ENCODE measurements at places on chromosomes 13 and 19. TPM values are rescaled to one million over a fixed set of nuclear protein-coding genes. Genes with fewer than 3 reads are reported as not detected.

DNA sequence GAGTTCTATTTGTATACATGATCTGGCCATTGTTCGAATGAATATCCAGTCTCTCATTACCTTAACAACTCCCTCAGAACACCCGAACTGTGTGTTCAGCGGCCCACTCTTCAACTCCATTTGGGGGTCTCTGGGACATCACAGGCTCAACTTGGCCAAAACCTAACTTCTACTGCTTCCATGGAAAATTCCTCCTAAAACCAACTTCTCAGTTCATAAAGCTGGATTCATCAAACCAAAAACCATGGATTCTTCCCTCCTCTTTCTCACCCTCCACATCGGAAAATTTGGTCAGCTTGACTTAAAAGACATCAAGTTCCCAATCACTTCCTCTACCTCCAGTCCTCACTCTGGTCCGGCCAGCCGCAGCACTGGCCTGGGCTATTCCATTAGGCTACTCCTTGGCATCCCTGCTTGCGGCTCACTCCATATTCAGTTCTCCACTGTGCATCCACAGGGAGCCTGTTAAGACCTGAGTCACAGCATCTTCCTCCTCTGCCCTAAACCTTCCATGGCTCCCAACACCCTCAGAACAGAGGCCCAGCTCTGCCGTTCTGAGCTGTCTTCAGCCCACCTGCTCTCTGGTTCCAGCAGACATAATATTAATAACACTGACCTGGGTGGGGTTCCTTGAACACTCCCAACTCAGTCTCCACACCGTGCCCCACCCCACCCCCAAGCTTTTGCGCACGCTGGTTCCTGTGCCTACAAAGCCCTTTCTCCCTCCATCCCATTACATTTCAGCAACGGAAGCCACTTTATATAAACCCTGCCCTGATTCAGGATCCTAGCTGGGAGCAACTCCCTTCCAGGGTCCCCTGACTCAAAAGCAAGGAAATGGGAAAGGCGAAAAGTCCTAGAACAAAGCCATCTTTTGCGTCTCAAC is 1.1 kb downstream of the ZNF792 start:
- peak overlapping the region; percentile 85 for H3K4me3 ChIP-seq
- H3K27ac ChIP-seq: peak overlapping the region; percentile 86
- DNase-seq: no peak

GRCh38 chr13:113093580-113094409 is 11.8 kb upstream of the F7 start:
- no peak overlapping the region for H3K27ac ChIP-seq
- no peaks in the 10 kb centered on the region for H3K27me3 ChIP-seq
- no peaks in the 10 kb centered on the region for H3K36me3 ChIP-seq
- H3K4me3 ChIP-seq: no peak overlapping the region

PLVAP gene
- not detected for total RNA-seq

- no peaks in the 10 kb centered on the region for H3K27me3 ChIP-seq
- no peak overlapping the region for H3K27ac ChIP-seq
- no peak for DNase-seq
- H3K4me3 ChIP-seq: no peak overlapping the region
Measured at GRCh38 chr19:18645035-18645511, 8.2 kb downstream of the KLHL26 start.

- H3K27me3 ChIP-seq: no peaks in the 10 kb centered on the region
- no peaks in the 10 kb centered on the region for H3K4me1 ChIP-seq
- H3K36me3 ChIP-seq: peaks cover 8% of the 10 kb centered on the region
Measured at GRCh38 chr13:98927951-98928927, 49.6 kb downstream of the DOCK9 start.

GRIN3B gene
- not detected for total RNA-seq

DNA sequence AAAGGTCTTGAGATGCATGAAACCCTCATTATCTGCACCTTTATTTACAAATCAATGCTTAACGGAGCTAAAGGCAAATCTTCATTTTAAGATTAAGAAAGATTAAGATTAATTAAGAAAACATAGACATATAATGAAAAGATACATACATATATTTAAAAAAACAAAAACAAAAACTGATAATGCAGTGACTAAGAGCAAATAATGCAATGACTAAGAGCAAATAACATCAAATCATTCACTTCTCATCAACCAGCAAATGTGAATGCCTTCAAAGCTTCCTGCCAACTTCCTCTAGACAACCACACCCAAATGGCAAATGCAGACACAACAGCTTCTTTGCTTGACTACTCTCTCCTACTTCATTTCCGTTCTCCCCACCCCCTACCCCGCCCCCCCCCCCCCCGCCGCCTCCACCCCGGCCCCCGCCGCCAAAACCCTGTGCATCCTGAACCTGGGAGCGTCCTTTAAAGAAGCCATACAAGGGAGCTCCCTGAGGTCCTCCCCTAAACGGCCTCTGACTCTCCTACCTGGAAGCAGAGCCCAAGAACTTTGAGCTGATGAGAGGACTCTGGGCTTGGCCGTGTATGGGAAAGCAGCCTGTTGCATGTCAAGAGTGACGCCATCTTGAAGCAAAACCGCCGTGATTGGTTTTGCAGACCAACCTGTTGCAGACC is 24.5 kb downstream of the TEX101 start:
- peaks cover 21% of the 10 kb centered on the region for H3K4me1 ChIP-seq
- H3K4me3 ChIP-seq: peak overlapping the region; percentile 36
- H3K27me3 ChIP-seq: no peaks in the 10 kb centered on the region
- H3K27ac ChIP-seq: peak overlapping the region; percentile 78

GRCh38 chr19:45311621-45312020 is 11.1 kb downstream of the CKM start:
- peaks cover 22% of the 10 kb centered on the region for H3K27me3 ChIP-seq
- no peaks in the 10 kb centered on the region for H3K4me1 ChIP-seq
- no peak overlapping the region for H3K27ac ChIP-seq
- H3K36me3 ChIP-seq: no peaks in the 10 kb centered on the region
- no peak overlapping the region for H3K4me3 ChIP-seq
- no peak for DNase-seq

FSD1 gene
- total RNA-seq: 24.7 TPM

- H3K27ac ChIP-seq: no peak overlapping the region
- H3K4me3 ChIP-seq: no peak overlapping the region
- peaks cover 12% of the 10 kb centered on the region for H3K36me3 ChIP-seq
- no peak for DNase-seq
Measured at GRCh38 chr13:99041788-99042187, 63.9 kb upstream of the DOCK9 start.

DNA sequence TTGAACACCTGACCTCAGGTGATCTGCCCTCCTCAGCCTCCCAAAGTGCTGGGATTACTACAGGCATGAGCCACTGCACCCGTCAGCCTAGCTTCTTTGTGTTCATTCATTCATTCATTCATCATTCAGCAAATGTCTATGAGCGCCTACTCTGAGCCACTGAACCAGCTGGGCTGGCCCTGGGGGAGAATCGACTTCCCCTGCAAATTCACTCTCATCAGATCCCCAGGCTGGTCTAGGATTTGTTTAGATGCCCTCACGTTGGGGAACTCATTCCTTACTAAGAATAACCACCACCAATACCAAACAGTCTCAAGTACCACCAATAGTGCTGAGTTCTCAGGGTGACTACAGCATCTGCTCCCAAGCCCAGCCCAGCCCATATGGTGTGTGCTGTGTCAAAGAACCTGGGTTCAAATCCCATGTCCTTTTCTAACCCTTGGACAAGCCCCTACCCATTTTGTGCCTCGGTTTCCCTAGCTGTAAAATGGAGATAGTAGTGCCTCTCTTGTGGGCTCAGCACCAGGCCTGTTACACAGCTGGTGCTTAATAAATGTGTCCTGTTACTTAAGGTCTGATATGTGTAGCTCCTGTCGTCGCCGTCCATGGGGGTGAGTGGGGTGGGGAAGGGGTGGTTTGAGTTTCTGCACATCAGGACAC is 16.8 kb downstream of the NRTN start:
- peaks cover 3% of the 10 kb centered on the region for H3K27me3 ChIP-seq
- peaks cover 1% of the 10 kb centered on the region for H3K4me1 ChIP-seq
- H3K36me3 ChIP-seq: no peaks in the 10 kb centered on the region

RASIP1 gene
- not detected for total RNA-seq

DNA sequence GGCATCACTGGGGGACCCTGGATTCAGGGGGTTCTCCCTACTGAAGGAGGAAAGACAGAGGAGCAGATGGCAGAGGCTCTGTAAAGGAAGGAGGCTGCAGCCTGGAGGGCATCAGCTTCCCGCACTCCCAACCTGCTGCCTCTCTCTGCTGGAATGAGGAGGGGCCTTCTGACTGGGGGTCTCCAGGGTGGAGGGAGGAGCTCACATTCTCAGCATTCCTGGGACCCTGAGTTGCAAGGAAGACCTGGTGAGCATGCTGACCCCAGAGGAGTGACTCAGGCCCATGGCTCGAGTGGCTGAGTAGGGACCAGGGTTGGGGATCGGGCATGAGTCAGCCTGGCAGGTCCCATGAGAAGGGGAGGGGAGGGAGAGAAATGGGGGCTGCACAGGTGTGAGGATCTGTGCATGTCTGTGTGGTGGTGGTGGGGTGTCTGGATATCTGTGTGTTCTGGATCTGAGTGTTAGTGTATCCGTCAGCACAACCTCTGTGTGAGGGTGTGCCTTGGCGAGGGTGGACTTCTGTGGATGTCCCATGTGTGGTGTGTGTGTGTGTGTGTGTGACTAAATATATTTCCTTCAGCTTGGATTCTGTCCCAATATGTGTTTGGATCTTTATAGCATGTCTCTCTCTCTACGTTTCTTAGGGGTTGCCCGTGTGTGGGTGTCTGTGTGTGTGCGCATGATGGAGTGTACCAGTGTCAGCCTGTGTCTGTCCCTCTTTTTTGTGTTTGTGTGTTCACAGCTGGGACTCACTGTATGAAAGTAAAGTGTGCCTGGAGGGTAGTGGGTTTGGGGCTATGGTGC is 4.6 kb downstream of the AXL start:
- no peak for DNase-seq
- H3K27me3 ChIP-seq: peaks cover 42% of the 10 kb centered on the region
- no peak overlapping the region for H3K4me3 ChIP-seq
- H3K27ac ChIP-seq: no peak overlapping the region

APOC4 gene
- not detected for total RNA-seq

MAP2K2 gene
- 238 TPM for total RNA-seq

DNA sequence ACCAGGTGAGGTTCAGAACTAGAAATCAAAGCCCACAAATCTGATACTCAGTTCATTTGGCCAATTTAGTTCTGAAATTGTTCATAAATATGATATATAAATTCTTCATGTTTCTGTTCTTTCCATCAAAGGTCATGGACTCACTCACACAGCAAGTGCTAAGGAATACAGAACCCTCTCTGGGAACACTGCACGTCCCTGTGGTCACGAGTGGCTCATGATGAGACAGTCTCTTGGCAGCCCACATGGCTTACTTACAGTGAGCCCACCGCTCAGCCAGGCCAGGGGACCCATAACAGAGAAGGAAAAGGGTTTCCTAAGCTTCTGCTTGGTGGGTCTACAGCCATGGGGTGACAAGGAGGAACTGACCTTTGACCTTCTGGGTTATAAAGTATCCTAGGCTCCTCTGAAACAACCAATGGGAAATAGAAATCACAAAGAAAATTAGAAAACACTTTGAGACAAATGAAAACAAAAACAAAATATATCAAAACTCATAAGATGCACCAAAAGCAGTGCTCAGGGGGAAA is 67.4 kb downstream of the CDADC1 start:
- DNase-seq: no peak
- H3K4me1 ChIP-seq: peaks cover 12% of the 10 kb centered on the region
- no peak overlapping the region for H3K4me3 ChIP-seq
- no peak overlapping the region for H3K27ac ChIP-seq
- no peaks in the 10 kb centered on the region for H3K36me3 ChIP-seq

- H3K4me1 ChIP-seq: peaks cover 5% of the 10 kb centered on the region
- H3K36me3 ChIP-seq: no peaks in the 10 kb centered on the region
- DNase-seq: peak; percentile 53
Measured at GRCh38 chr19:55809381-55810058, 22.3 kb downstream of the NLRP11 start.

GRCh38 chr19:810883-811489 is 10.8 kb downstream of the PLPPR3 start:
- H3K27me3 ChIP-seq: no peaks in the 10 kb centered on the region
- DNase-seq: no peak
- no peak overlapping the region for H3K27ac ChIP-seq
- peaks cover 51% of the 10 kb centered on the region for H3K36me3 ChIP-seq
- peaks cover 8% of the 10 kb centered on the region for H3K4me1 ChIP-seq

SIGLECL1 gene
- not detected for total RNA-seq

GNG8 gene
- not detected for total RNA-seq

DNA sequence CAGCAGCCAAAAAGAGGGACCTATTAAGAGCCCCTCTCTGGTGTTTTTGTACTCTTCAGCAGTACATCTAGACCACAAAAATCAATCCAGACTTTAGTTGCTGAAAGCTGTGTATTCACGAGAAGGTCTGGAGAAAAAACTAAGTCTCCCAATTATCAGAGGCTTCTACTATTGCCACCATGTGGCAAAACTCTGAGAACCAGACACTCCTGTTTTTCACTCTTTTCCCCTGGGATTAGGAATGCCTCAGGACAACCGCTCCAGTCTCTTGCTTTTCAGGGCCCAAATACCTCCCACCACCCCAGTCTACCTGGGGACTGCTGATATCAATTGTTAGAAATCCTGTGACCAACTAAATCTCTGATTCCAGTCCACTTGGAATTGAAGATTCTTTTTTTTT is 30.1 kb upstream of the OBI1 start:
- no peaks in the 10 kb centered on the region for H3K36me3 ChIP-seq
- no peak overlapping the region for H3K27ac ChIP-seq
- H3K27me3 ChIP-seq: peaks cover 18% of the 10 kb centered on the region

DNA sequence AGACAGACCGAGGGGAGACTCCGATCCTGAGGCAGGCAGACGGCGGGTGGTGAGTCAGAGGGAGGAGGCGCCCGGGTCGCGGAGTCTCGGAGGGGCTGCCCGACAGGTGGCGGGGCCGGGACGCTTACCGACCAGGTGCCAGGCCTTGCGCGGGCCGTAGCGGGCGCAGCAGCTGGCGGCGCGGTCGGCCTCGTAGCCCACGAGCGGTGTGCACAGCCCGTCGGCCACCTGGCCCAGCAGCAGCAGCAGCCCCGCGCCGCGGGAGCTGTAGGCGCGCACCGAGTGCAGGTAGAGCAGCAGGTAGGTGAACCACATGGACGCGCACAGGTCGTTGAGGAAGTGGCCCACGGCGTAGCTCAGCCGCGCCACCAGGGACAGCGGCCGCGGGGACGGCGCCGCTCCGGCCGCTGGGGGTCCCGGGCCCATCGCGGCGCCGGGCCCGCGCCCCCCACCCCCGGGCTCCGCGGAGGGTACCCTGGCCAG is 367 bp downstream of the MFSD12 start:
- peak; percentile 74 for DNase-seq
- peak overlapping the region; percentile 92 for H3K4me3 ChIP-seq
- H3K27ac ChIP-seq: peak overlapping the region; percentile 84
- no peaks in the 10 kb centered on the region for H3K27me3 ChIP-seq
- peaks cover 2% of the 10 kb centered on the region for H3K36me3 ChIP-seq
- peaks cover 38% of the 10 kb centered on the region for H3K4me1 ChIP-seq

- DNase-seq: no peak
- H3K36me3 ChIP-seq: no peaks in the 10 kb centered on the region
- H3K4me1 ChIP-seq: no peaks in the 10 kb centered on the region
Measured at GRCh38 chr13:111143865-111144540, 28.9 kb downstream of the ARHGEF7 start.

MIR17HG gene
- 15.5 TPM for total RNA-seq

Data from activated CD8-positive, alpha-beta memory T cell treated with anti-CD3 and anti-CD28 coated beads, Interleukin-2, amount 10 ng/mL, durations not matched to agents 7 days and 5 days (primary cell).